ENCODE measurements at places on chromosomes 2 and 18.

DNA sequence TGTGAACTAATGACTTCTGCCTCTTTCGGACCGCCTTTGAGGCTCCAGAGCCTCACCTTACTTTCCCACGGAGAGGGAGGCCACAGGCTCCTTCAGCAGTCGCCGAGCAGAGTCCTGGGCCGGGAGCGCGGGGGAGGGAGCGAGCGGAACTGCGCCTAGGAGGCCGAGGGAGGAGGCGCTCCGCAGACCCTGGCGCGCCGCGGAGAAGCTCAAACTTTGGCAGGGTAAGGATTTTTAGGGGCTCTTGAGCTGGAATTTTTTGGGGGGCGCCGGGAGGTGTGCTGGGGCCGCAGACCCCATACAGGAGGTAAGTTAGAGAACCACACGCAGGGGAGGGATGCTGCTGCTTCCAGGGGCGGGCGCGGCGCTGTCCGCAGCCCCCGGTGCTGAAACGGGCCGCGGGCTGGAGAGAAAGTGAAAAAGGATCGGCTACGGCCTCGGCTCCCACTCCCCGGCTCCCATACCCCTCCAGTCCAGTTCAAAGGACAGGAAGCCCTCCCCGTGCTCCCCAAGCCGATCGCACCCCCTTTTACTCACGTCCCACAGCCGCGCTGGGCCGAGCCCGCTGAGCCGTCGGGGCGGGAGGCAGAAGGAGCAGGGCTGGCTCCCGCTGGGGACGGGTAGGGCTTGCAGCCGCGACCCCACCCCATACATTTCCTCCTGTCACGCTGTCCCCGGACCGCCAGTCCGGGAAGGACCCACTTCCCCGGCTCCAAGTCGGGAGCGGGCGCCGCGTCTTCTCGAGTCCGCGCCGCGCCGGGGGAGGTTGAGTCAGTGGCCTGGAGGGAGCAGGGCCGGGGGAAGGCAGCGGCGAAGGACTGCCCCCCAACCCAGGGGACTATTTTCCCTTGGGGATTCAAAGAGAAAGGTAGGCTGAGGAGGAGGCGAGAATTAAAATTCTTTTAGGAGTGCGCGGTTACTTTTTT lies at the start of gene CNGA3:
TSS of gene CNGA3 (plus strand) at position 146 of the 926 bp plus-strand sequence. CDS start 23,520 bp downstream, outside the sequence.
- DNase-seq: peak; percentile 35

DNA sequence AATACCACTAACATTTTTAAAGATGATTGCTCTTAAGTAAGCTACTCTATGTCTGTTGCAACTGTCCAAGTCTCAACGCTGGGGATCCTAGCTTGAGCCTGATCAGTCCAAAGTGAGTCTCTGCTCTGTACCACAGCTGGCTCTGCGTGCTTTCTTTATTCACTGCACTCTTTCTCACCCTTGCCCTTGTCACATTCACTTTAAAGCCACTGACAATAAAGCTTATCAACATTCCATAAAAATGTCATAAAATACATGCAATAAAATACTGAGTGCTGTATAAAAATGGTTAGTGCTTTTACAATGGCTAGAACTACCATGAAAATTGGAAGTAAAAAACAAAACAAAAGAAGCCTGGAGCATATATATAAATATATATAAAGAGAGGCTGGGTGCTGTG lies 45.5 kb upstream of the LRRTM4 start:
- DNase-seq: no peak

DNA sequence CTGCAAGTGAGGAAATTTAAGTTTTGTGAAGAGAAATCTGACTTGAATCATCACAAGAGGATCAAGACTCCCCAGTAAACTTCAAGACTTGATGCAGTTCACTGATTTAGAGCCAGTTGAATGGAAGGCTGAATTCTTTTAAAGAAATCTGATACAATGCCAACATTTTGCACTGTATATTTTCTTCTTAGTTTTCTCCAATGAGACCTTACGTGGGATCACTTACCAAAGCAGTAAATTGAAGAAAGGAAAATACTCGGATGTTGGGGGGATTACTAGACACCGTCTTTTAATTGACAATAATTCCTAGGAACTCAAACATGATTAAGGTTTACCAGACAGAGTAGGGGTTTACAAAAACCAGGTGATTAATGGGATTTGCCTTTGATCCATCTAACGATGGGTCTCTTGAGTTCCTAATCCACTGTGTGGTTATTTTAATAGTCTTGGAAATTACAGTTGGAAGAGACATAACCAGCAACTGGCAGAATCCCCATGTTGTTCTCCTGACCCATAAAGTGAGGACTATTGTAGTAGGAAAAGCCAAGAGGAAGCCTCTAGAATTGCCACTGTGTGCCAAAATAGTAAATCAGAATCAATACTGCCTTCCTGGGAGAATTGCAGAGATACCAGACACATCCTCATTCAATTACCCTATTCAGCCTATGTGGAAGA lies 354.5 kb downstream of the PID1 start:
- DNase-seq: no peak

- peak; percentile 42 for DNase-seq
These were observed 376.1 kb downstream of the IRS1 start for GRCh38 chr2:226423498-226423960.

DNA sequence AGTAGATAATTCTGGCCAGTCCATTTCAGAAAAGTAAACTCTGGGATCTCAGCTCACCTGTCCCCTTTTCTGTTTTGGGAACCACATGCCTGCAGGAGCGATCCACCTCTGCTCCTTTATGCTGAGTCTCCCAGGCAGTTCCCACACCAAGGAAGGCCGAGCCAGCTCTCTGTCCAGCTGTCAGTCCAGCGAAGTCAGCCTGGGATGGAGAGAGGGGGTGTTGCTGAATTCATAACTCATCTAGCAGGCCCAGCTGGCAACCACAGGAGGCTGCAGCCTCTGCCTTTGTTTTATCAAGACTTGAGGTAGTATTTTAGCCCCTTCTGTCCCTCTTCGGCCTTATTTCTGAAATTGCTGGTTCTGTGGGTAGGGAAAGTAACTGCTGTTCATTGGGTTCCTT lies 209.9 kb downstream of the ARL4C start:
- DNase-seq: no peak

GRCh38 chr2:44130441-44130840 lies 38.2 kb upstream of the PPM1B start:
- peak; percentile 52 for DNase-seq

DNA sequence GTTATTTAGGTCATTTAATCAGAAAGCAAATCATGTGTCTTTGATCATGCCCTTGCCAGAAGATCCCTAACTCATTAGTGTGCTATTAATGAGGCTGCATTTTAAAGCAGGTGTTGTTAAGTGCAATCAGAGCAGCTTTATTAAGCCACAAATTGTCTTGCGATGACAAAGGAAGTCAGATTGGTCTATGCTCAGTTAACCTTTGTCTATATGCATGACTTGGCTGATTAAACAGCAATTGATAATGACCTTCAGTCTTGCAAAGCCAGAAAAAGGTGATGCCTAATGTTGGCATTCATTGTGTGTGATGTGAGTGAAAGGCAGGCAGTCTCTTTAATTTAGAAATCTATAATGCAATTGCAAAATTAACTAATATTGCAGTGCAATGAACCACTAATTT lies 166.9 kb downstream of the RND3 start:
- no peak for DNase-seq

- DNase-seq: no peak
These were observed 27.4 kb downstream of the ADI1 start for GRCh38 chr2:3491716-3492474.

- no peak for DNase-seq
These were observed 745.8 kb upstream of the CHAC2 start for GRCh38 chr2:53021828-53022227.

- DNase-seq: peak; percentile 16
These were observed 769 bp downstream of the FKBP1B start for GRCh38 chr2:24050041-24050979.

DNA sequence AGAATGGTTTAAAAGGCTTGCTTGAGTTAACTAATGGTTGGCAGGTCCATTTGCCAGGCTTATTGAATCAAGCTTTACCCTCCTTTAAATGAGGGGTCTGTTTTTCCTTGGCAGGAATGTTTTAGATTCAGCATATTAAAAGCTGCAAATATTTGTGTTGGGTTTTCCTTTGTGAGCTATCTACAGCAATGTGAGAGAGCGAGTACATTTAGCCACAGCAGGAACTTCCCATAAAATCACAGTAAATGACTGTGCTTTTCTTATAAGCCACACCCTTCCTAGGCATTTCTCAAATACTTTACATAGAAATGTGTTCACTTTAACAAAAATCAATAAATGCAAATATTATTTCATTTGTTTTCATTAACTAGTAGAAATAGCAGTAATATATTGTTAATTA lies 23.9 kb downstream of the CALCRL start:
- no peak for DNase-seq

DNA sequence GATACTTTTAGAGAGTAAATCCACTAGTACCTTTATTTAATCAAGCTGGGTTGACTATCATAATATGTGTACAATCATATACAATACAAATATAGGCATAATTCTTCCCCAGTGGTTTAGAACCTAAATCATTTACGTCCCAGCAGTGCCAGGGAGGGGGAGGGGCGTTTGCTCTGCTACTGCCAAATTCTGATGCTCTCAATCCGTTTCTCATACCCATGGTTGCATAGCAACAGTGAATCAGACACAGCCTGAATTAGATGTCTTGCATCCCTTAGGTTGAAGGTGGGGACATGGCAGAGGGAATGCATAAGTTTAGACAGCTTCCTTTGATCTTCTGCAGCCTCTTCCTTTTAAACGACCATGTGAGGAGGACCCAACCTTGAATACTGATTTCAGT lies 135.4 kb downstream of the ABCA12 start:
- DNase-seq: peak; percentile 8

GRCh38 chr2:36356990-36357846 lies 1.6 kb downstream of the CRIM1 start:
- DNase-seq: no peak

GRCh38 chr2:59654710-59655109 lies 898.7 kb downstream of the BCL11A start:
- no peak for DNase-seq

- DNase-seq: no peak
These were observed 22.5 kb upstream of the RMND5A start for GRCh38 chr2:86697551-86698104.

DNA sequence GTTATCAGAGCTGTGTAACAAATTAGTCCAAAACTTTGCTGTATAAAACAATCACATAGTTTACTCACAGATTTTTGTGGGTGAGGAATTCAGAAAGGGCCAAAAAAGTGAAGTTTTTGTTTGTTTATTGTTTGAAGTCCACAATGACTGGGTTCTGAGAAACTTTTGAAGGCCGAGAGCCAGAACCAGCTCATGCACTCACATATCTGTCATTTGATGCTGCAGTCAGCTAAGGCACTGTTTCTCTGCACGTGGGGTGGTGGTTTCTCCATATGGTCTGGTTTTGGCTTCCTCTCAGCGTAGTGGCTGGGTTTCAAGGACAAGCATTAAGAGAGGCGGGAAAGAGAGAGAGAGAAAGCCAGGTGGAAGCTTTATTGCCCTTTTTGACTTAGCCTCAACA lies 131.8 kb downstream of the TWIST2 start:
- DNase-seq: no peak

- no peak for DNase-seq
These were observed 25.2 kb downstream of the PNO1 start for GRCh38 chr2:68182902-68183301.

DNA sequence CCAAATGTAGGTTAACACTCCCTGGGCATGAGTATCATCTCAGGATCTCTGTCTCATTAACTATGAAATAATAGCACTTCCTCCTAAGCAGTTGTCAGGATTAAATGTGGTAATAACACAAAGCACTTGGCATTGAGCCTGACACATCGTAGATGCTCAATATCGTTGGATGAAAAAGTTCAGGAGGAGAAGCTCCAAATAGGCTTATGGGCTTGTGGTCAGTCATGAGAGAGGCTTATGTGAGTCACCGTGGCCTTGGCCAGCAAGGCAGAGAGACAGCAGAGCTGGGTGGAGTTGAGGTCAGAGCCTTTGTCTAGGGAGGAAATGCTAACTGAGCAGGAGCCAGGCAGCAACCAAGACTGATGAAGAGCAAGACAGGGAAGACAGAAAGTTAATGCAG lies 68.3 kb upstream of the PPM1B start:
- DNase-seq: peak; percentile 97

DNA sequence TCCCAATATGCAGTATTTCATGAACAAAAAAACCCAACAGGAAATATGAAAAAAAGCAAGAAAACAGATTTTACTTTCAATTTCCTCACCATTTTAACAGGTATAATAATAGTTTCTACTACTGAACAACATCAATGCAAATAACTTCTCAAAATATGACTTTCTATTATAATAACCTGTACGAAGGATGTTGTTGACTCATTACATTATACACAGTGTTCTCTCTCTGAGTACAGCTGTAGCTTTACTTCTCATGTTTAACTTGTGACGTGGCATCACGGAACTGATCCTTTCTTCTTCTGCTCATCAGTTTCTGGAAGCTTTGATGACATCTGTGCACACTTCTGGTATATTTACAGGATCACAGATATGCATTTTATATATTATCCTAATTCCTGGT lies 40.0 kb downstream of the FAM228A start:
- DNase-seq: no peak

DNA sequence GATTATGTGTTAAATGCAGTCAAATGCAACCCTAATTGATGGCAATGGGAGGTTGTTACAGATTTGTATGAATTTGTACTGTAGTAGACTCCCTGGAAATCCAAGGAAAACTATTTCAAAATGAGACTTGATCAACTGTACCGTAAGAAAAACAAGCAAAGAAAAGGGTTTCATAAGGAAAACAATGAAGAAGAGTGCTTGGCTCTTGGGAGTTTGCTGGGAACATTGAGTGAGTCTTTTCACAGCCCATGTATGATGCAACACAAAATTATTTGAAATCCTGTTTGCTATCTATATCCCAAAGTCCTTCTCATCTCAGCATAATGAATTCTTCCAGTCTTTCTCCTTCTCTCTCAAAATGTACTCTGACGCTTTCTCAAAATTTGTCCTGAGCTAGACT lies 67.0 kb upstream of the OSR1 start:
- DNase-seq: peak; percentile 2

- DNase-seq: no peak
These were observed 925.7 kb downstream of the DCDC2C start for GRCh38 chr2:4628998-4629501.

DNA sequence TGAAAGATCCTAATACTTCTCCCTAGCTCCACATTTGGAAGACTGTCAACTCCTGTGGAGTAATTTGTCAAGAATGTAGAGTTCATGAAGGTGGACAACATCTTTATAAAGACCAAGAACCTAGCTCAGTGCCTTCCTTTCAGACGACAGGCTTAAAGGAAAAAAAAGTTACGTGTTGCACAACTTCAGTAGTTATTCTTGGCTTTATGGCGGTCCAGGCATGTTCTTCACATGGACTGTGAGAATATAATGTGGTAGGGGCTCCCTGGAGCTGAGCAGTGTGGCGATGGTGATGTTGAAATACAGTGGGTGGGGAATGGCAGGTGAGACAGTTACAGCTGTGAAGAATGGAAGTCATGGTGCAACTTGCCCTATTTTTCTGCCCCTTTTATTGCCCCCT lies 3.9 kb downstream of the TAF1B start:
- no peak for DNase-seq

DNA sequence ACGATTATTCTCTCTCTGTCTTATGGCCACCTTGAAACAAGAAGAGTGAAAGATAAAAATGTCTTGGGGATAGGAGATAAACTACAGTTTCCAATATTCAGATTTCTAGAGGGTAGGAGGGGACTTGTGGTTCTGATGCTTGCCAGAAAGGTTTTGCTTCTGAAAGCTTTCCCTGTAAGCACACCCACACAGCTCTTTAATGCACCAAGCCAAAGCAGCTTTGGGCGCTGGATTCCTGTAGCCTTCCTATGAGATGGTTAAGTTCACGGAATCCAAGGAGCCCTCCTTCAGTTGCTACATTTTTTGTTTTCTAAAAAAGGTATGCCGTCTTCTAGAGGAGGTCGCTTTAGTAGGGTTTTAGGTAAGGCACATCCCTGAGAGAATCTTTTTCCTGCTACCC lies 4.9 kb downstream of the LRRTM1 start:
- no peak for DNase-seq

GRCh38 chr18:46754188-46754587 lies 2.7 kb downstream of the ST8SIA5 start:
- no peak for DNase-seq

Data from astrocyte of the spinal cord (primary cell).